Activated CD8-positive, alpha-beta T cell treated with anti-CD3 and anti-CD28 coated beads, Interleukin-2, amount 10 ng/mL, durations not matched to agents 7 days and 5 days (primary cell): ENCODE measurements at places on chromosomes 4 and X.
A peak's percentile ranks its signal among the peaks of the same experiment; 100 is the strongest.

GRCh38 chr4:183030823-183031222 is 68.2 kb upstream of the WWC2 start:
- DNase-seq, result no peak

DNA sequence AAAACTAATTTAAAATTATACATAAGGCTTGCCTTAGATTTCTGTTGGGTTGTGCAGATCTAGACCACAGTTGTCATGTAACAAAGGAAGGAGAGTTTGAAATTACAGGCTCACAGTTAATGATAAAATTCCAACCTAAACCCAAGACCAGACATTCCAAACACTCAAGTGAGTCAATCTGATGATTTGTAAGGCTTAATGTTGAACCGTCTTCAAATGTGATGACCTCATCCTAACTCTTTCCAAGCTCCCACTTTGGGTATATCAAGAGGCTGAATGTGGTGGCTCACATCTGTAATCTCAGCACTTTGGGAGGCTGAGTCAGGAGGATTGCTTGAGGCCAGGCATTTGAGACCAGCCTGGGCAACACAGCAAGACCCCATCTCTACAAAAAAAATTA is 149.2 kb downstream of the TBL1X start:
- DNase-seq, result no peak

GRCh38 chr4:106495476-106495875 is 126.9 kb upstream of the GIMD1 start:
- DNase-seq, result no peak

GRCh38 chr4:114466299-114466698 is 132.3 kb upstream of the UGT8 start:
- DNase-seq, result no peak

- DNase-seq, result no peak
These were observed 1283.4 kb downstream of the PCDH7 start for GRCh38 chr4:32003548-32003947.

DNA sequence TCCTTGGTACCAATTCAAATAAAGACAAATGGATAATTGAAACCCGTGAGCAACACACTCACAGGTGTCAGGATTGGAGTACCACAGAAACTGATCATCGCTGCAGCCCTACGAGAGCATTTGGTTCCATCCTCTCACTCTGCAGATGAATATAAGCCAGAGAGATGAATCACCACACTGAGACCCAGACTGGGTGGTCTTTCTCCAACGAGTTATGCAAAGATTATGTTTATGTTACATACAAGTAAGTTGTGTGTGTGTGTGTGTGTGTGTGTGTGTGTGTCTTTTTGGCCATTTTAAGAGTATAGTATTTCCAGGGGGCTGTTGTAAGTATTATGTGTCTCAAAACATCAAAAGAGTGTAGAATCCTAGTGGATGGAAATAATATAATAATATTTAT is 329.5 kb upstream of the ZFP42 start:
- no peak for DNase-seq

GRCh38 chr4:36824682-36825081 is 419.9 kb upstream of the NWD2 start:
- no peak for DNase-seq

DNA sequence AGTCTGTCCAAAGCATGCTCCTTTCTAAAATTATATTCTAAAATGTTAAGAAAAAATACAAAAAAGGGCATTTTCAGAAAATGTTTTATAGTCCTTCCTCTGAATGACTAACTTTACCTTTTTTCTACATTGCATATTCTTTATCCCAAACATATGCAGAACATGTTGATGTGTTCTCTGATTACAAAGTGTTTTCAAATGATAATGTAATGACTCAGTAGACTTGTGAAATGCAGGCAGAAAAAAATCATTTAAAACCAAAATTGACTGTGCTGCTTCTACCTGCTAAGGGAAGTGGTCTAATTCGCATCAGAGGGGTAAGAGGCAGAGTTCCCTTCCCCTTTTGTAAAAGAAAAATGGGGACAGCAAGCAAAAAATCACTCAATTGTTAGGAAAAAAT is 22.7 kb upstream of the YTHDC1 start:
- no peak for DNase-seq

- no peak for DNase-seq
These were observed 63.5 kb downstream of the EGF start for GRCh38 chr4:109976189-109976588.

- DNase-seq, result no peak
These were observed 29.0 kb upstream of the SMS start for GRCh38 chrX:21911481-21911880.

DNA sequence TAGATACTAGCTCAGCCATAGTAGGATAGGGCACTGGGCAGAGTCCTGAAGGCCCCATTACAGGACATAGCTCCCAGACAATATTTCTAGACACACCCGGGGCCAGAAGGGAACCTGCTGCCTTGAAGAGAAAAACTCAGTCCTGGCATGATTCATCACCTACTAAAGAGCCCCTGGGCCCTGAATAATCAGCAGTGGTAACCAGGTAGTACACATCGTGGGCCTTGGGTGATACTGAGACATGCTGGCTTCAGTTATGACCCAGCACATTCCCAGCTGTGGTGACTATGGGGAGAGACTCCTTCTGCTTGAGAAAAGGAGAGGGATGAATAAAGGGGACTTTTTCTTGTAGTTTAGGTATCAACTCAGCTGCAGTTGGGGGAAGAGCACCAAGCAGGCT is 104.3 kb upstream of the STK26 start:
- no peak for DNase-seq

GRCh38 chr4:94870146-94870545 is 112.4 kb downstream of the BMPR1B start:
- DNase-seq, result no peak

GRCh38 chr4:168317621-168318020 is 931 bp downstream of the DDX60 start:
- DNase-seq, result peak; percentile 33

DNA sequence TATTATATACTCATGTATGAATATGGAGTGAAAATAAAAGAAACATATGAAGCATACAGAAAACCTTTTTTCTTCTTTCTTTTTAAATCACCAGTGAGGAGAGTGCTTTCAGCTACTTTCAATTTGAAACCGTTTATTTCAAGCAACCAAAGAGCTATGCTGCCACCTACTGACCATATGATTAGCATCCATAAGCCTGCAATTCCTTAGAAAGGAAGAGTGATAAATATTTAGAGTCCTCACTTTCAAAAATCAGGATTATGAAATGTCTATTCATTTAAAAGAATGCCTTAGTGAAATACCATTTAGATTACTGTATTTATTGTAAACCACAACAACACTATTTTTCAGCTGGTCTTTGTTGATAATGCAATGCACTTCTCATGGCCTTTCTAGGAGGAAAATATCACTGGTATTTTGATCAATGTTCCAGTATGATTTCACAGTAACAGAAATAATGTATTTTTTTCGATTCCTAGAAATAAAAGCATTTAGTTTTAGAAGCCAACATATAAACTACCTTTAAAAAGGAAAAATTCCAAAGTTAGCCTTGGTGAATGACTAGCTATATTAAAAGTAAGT is 667.6 kb downstream of the PCDH18 start:
- peak; percentile 52 for DNase-seq

DNA sequence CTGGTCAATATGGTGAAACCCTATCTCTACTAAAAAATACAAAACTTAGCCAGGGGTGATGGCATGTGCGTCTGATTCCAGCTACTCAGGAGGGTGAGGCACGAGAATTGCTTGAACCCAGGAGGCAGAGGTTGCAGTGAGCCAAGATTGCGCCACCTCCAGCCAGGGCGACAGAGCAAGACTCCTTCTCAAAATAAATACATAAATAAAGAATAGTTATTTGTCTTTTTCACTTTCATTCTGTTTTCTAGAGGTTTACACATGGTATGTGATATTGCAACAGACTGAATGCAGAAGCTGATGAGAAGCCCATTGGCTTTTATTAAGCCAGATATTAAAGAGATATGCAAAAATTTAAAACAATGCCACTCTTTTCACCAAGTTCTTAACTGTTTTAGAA is 8.2 kb downstream of the KLHL15 start:
- no peak for DNase-seq

DNA sequence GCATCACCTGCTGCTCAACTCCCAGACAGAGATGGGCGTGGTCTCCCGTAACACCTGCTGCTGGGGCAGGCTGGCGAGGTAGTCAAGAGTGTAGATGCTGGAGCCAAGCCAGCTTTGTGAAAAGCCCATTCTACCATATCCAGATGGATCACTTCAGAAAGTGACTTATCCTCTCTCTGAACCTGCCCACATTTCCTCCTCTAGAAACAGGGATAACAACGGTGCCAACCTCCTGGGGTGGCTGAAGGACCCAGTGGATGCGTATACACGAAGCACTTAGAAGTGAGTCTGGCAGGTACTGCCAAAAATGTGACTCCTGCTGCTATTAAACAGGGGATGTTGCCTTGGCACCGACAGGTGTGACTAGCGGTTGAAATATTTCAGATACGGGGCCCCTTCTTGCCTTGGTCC is 95.8 kb downstream of the SORBS2 start:
- DNase-seq, result no peak

DNA sequence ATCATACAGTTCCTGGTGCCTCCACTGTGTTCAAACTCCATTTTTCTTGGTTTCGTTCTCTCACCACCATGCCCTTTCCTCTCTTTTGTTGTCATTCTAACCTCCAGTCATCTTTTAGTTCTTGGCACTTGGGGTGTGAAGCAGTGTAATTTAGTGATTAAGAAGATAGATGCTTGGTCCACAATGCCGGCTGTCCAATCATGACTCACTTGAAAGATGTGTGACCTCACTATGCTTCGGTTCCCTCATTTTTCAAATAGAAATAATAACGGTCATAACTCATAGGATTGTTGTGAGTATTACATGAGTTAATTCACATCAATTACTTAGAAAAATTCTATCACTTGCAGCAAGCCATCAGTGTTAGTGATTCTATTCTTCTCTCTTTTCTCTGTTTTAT is 327.8 kb downstream of the ADGRL3 start:
- DNase-seq, result no peak

- no peak for DNase-seq
These were observed 1034.3 kb downstream of the STIM2 start for GRCh38 chr4:27894951-27895350.

DNA sequence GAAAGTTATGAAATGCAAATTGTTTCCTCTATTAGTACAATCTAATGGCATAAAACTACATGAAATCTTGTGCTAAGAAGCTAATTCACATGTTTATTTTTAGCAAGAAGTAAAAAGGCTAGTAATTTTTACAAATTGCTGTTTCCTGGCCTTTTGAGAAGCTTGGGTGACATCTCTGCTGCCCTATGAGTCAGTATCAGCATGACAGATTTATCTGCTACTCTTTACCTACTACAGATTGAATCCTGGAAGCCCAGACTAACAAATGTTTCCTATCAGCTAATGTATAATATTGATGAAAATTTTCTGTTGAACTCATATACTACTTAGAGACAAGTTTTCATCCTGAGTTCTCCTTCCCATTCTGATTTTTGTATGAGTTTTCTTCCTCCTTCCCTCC is 232.4 kb downstream of the DCTD start:
- no peak for DNase-seq

DNA sequence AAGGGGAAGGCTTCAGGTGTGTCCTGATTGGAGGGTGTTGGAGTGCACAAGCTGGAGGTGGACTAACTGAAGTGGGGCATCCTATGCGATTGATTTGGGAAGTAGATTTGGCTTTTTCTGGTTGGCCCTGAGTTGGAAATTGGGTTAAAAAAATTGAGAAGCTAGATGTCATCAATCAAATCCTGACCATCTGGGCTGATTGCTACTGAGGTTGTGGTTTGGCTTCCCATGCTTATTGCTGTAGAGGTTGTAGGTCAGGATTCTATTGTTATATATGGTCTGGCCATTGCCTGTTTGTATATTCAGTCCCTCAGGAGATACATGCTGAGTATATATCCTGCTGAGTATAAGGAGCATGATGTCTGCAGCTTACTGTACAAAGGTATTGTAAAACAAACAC is 7.7 kb upstream of the ZNF81 start:
- no peak for DNase-seq

DNA sequence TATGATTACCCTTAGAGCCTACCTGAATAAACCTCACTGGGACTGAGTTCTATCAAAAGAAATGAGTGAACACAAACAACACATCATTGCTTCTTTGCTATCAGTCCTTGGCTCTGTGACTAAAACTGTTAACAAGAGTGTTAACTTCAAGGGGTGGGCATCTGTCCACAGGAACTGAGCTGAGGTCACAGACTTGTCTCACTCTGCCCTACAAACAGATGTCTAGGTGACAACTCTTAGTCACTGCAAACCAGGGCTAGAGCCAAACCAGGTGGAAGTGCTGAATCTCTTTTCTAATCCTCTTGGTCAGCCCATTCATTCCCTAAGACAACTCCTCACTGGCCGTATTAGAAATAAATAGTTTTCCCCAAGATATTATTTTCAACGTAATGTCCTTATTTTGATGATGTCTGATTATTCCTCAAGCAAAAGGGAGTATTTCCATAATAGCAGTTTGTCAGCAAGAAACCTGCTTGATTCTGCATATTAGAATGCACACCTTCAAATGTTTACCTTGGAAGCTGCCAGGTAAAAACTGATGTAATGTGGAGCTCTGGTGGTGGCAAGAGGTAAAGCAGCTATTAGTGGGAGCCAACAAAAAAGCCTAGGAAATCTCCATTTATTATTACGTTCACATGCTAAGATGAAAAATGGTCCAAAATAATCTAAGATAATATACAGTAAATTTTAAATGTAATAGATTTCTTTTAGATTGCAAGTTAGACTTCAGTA is 4.0 kb downstream of the COL25A1 start:
- DNase-seq, result no peak

GRCh38 chrX:130771230-130771629 is 131.8 kb downstream of the ENOX2 start:
- no peak for DNase-seq

DNA sequence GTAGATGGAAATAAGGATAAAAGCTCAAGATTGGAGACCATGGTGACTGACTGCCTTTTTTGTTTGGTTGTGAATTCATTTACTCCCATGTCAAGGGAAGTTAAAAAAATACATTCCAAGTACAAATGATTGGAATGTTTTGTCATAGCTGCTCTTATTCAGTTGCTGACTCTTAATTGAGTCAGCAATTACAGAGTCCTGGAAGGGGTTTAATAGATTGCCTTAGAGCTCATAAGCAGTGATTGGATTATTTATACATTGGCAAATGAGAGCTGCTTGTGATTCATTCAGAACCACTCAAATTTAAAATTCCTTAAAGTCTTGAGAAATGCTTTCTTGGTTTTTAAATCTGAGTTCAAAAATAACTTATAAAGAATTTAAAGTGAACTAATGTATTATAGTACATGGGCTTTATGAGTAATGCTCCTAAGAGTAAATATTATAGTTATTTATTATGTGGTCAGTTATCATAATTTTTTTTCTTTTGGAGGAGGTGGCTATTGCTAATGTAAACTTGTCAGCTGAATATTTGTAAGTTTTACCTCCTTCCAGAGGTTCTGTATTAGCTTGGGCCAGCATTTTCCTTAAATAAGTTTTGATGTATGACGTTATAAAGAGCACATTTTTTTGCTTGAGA is 13.6 kb downstream of the JADE1 start:
- DNase-seq, result no peak

GRCh38 chr4:168496834-168497233 is at the start of gene PALLD:
PALLD (plus strand) TSS chr4:168497052.
- DNase-seq, result no peak
